Stimulated activated CD4-positive, alpha-beta T cell treated with anti-CD3 and anti-CD28 coated beads, Interleukin-2, amount 100 ng/mL, for 24 hours (primary cell): ENCODE measurements at places on chromosomes 7 and 10.

- no peak for DNase-seq
These were observed 33.1 kb upstream of the TBX20 start for GRCh38 chr7:35286986-35287385.

DNA sequence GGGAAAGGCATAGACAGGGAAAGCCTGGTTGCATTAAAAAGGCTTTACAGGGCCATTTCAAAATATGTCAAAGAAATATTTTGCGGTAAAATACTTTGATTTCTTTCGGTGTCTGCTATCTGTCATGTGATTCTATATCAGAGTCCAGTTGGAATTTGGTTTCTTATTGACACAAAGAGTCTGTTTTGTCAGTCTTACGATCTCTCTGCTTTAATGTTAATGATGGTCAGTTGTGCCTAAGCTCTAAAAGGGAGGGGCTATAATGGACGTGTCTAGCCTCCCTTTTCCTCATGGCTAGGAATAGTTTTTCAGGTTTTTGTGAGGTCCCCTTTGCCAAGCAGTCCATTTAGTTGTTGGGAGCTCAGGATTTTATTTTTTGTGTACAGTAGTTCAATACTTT lies 31.5 kb downstream of the ORC5 start:
- no peak for DNase-seq

GRCh38 chr7:112118581-112119566 lies 87.3 kb downstream of the DOCK4 start:
- DNase-seq: no peak

DNA sequence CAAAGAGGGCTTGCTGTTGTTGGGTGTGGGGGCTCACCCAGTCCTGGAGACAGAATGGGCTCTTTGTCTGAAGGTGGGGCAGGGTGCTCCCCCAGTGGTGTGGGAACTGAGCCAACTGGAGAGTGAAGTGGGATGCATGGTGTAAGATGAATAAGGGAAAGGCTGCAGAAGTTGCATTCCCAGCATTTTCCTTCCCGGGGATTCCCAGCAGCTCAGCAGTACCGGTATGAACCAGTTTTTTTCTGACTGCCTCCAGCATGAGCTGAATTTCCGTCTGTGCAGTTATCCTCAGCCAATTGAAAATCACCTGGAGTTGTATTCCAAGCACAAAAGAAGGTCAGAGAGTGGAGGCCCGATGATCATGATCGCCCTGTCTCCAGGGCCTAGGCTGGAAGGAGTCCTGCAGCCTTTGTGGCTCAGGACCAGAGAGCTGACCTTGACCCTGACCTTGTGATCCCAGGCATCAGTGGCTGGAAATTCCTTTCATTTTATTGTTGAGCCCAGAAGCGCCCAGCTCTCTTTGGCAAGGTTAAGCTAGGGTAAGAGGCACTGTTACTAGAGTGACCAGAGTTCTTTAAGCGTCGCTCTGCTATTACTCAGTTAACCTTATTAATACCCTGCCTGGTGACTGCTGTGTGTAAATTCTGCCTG lies 33.4 kb downstream of the OGDH start:
- DNase-seq: no peak

DNA sequence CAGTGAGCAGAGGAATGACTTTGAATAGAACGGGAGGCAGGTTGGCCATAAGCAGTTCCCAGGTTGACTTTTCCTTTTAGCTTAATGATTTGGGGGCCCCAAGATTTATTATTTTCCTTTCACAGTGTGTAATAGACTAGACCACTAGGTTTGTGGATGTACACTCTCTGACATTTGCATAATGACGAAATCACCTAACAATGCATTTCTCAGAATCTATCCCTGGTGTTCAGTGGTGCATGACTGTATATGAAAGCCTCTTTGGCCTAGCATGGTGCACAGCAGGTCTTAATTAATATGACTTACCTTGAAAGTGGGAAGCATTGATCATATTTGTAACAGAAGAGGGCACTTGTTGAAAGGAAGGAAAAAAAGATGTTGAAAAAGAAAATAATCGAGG lies 761.9 kb downstream of the TYW1 start:
- no peak for DNase-seq

DNA sequence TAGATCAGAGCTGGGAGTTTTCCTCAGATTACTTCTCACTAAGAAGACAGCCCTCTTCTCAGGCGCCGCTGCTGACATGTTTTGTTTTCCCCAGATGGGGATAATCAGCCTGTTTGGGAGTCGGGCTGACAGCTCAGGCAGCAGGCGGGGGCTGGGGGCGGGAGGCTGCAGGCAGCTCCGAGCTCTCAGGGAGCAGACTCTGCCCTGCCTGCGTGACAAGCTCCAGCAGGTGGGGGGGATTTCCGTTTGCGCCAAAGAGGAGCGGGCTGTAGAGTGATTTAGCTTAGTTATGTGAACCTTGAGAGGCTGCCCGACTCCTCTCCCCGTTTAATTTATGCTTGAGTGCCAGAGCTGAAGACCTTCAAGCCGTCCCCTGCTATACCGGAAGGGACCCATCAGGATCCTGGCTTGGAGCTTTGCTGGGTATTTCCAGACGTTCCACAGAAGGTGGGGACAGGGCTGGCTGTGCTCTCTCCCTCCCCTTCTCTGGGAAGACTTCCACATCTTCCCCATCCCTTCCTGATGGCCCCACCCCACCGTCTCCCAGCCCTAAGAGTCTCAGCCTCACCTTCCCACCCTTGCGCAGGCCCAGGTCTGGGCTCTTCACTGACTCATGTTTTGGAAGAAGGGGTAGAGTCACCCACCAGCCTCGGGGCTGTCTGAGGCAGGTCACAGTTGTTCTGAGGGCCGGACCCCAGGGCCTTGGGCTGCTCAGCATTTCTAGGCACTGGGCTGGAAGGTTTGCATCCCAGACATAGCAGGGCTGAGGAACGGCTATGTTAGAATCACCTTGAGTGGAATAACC lies 24.7 kb upstream of the ADCYAP1R1 start:
- no peak for DNase-seq

- DNase-seq: no peak
These were observed 69.0 kb upstream of the RAB11FIP2 start for GRCh38 chr10:118115701-118116100.

DNA sequence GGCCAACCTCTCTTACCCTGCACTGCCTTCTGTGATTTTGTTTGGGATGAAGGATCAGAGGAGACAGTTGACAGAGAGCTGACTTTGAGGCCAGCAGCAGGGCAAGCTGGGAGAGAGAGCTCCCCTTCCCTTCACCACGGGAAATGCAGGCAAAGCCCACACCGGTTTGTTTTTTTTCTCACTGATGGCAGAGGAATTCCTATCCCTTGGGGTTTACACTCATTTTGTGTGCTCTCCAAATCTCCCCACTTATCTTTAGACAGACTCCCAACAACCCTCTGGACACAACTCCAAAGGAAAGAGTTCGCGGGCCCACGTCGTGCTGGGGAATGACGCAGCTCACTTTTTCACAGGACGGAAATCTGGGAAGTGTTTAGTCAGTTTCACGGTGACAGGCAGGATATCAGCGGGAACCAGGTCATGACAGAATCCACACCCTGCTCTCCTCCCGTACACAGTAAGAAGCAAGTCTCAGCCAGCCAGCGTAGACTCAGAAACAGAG lies 68.3 kb upstream of the FAM171A1 start:
- DNase-seq: no peak

DNA sequence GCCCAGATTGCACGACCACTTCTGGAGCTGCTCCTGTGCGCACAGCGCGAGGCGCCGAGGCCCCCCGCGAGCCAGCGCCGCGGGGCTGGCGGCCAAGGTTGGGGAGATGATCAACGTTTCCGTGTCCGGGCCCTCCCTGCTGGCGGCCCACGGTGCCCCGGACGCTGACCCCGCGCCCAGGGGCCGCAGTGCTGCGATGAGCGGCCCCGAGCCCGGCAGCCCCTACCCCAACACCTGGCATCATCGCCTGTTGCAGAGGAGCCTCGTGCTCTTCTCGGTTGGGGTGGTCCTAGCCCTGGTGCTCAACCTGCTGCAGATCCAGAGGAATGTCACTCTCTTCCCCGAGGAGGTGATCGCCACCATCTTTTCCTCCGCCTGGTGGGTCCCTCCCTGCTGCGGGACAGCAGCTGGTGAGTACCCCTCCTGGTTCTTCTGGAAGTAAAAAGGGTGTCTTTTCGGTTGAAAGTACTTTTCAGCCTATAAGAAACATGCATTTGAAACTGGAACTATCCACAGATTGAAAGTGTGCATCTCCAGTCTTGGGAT lies 683 bp downstream of the INSIG1 start:
- DNase-seq: no peak

- no peak for DNase-seq
These were observed 511.6 kb downstream of the CALN1 start for GRCh38 chr7:71900556-71900955.

DNA sequence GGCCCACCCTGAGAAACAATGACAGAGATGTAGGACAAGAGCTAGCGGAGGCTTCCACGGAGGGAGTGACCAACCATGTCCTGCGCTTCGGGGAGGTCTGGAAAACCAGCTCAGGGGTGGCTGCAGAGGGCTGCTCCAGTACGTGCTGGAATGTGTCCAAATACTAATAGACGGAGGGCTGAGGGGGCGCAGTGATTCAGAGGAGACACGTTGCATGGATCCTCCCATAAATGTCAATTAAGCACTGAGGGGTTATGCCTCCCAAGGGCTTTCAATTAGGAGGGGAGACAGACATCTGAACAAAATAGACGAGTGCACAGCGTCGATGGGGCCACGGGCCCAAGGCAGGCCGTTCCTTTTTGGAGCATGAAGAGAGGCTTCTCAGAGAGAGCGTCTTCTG lies 51.0 kb upstream of the NPS start:
- no peak for DNase-seq

GRCh38 chr10:70603449-70603801 lies 884 bp upstream of the PRF1 start:
- no peak for DNase-seq

DNA sequence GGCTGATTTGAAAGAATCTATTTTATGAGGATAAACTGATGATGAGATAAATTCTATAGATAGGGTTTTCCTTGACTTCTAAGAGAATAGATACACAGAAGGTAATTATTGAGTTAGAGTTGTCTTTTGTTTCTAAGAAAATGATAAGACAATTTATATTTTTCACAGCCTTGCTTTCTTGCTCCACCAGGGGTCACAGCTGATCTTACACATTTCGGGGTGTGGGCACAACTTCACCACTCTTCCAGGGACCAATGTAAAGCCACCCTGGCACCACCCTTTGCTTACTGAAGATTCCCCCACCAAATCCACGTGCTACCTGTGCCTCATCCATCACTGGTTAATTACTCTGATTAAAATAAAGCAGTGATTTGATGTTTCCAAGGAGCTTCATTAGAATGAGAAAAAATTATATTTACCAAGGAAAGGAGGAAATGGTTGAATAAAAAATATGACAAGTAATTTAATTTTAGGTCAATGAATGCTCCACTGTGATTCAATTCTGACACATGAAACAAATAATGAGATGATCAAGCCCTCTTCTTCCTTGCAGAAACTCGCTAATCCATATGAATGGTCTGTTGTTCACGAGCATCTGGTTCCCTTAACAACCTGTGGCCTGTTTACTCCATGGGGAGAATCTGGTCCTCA lies 177.3 kb upstream of the TNS3 start:
- DNase-seq: no peak

- no peak for DNase-seq
These were observed 108.2 kb downstream of the LHPP start for GRCh38 chr10:124569623-124570470.

DNA sequence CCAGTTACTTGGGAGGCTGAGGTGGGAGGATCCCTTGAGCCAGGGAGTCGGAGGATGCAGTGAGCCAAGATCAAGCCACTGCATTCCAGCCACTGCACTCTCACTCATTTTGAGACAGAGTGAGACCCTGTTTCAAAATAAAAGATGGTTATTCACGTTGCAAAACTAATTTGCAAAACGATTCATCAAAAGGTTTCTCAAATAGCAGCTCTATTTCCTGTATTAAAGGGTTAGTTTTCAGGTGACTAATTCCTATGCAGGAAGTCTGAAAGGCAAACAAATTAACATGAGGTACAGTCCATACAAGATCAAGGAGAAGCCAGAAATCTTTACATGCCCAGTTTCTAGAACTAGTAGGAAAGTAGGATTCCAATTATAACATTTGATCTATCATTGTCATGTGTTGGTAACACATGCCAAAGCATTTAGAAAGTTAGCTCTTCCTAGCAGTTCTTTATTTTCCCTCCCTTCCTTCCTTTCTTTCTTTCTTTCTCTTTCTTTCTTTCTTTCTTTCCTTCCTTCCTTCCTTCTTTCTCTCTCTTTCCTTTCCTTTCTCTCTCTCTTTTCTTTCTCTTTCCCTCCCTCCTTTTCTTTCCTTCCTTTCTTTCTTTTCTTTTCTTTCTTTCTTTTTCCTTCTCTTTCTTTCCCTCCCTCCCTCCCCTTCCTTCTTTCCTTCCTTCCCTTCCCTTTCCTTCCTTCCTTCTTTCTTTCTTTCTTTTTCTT lies 49.3 kb downstream of the DENND2A start:
- no peak for DNase-seq

- no peak for DNase-seq
These were observed 80.1 kb upstream of the FAM133B start for GRCh38 chr7:92670204-92670851.

DNA sequence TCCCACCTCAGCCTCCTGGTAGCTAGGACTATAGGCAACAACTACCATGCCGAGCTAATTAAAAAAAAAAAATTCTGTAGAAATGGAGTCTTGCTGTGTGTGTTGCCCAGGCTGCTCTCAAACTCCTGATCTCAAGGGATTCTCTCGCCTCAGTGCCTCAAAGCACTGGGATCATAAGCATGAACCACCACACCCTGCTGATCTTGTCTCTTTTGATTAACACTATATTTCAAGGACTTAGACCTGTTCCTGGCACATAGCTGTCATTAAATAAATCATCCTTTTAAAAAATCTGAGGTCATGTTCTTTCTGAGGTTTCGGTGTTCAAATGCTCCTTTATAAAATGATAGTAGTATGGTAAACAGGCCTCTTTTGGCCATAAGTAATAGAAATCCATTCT lies 4.8 kb downstream of the PALS2 start:
- DNase-seq: no peak

GRCh38 chr10:79259834-79260233 lies 87.4 kb upstream of the PPIF start:
- no peak for DNase-seq

- DNase-seq: no peak
These were observed 73.4 kb downstream of the HIPK2 start for GRCh38 chr7:139704308-139704879.
